ENCODE measurements at places on chromosomes 7 and 10.

- DNase-seq: no peak
These were observed 2.9 kb upstream of the MMP21 start for GRCh38 chr10:125778556-125778955.

DNA sequence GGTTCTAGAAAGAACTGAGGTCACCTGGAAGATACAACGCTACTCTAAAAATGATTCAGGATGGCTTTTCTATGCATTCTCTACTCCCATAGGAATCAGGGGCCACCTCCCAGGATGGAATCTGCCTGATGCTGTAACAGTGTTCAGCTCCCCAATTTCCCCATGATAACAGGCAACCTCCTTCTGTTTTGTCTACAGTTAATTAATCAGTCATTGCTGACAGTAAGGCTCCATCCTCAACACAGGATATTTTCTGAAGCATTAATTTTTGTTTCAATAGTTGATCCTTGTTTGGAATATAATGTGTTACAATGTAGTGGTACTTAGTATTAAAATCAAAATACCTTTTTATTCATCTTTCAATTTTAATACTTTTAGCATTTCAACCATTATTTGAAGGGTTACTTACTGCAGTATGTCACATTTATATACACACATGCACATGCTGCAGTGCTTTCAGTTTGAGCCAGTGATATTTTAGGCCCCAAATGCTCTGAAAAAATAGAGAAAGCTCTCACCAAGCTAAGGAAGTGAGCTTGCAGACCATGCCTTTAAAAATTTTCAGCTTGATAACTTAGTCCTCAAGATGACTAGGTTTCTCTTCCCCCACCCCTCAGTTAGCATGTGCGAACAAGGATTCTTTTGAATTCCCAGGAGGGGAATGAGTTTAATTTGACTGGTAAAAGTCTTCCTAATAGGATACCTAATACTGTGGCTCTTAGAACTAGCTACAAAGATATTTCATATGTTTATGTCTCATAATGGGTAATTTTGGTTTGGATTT is 592 bp upstream of the PIK3CG start:
- DNase-seq: peak; percentile 44

DNA sequence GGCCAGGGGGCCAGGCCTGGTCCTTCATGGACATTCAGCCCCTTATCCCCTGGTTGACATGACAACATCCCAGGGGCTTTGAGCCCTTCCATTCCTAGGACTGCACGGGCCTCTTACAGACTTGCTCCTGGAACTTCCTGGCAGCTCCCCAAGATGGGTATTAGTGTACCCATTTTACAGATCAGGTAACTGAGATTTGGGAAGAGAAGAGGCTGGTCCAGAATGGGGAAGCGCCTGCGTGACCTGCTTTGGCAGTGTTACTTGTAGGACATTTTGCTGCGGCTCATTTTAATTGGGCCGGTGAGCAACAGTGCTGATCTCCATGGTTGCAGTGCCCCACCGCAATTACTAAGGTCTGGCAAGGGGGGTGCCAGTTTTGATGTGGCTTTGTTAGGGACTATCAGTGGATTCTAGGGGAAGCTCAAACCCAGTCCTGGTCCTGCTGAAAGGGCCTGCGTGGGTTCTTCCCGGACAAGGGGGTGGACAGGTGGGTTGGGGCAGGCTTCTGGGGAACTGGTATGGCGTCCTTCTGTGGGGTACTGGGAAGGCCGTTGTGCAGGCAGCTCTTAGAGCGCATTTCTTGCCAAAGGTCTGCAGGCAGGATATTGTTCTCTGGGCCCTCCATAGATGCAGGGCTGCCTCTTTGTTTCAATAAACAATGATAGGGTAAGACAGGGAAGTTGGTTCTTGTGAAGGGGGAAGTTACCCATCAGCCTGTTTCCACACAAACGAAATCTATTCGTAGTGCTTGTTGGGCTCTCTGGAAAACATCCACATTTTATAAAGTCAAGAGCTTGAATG is 137.6 kb downstream of the RGS10 start:
- DNase-seq: no peak

GRCh38 chr7:34596887-34597286 is 61.1 kb upstream of the NPSR1 start:
- no peak for DNase-seq

GRCh38 chr7:45001138-45001694 is 1.2 kb downstream of the CCM2 start:
- peak; percentile 73 for DNase-seq

DNA sequence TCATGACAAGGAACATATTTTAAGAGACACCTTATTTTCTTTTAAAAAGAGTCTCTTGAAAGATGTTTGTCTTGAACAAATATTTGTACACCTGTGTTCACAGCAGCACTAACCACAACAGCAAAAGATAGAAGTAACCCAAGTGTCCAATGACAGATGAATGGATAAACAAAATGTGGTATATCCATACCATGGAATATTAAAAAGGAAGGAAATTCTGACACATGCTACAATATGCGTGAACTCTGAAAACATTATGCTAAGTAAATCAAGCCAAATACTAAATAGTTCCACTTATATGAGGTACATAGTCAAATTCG is 17.8 kb downstream of the SGMS1 start:
- no peak for DNase-seq

- DNase-seq: no peak
These were observed 28.7 kb upstream of the HABP2 start for GRCh38 chr10:113524120-113524519.

DNA sequence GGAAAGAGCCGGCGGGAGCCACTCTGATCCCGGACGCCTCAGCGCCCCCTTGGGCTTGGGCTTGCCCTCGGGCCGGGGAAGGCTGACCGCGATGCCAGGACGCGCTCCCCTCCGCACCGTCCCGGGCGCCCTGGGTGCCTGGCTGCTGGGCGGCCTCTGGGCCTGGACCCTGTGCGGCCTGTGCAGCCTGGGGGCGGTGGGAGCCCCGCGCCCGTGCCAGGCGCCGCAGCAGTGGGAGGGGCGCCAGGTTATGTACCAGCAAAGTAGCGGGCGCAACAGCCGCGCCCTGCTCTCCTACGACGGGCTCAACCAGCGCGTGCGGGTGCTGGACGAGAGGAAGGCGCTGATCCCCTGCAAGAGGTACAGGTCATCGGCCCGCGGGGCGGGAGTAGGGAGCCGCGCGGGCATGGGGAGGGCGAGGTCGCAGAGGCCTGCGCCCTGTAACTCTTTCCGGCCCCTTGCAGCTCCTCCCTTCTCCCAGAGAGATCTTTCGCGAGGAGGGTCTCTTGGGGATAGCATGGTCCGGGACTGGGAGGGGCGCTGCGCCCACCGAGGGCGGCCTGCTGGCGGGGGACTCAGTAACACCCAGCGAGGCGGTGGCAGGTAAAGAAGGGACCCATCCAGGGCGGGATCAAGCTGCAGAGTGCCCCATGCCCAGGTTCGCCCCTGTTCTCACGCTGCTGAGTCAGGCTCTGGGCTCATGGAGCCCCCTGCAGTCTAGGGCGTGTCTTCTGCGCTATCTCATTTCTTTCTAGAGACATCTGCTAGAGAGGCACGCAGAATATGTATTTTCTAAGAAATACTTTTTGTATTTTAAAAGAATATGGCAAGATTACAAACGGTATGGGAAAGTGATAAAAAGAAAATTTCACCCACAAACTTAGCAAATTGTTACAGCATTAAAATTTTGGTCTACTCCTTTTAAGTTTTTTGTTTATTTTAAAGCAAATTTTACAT is 687 bp downstream of the EPDR1 start:
- DNase-seq: no peak

GRCh38 chr10:133166828-133167692 is 7.0 kb downstream of the KNDC1 start:
- DNase-seq: no peak

DNA sequence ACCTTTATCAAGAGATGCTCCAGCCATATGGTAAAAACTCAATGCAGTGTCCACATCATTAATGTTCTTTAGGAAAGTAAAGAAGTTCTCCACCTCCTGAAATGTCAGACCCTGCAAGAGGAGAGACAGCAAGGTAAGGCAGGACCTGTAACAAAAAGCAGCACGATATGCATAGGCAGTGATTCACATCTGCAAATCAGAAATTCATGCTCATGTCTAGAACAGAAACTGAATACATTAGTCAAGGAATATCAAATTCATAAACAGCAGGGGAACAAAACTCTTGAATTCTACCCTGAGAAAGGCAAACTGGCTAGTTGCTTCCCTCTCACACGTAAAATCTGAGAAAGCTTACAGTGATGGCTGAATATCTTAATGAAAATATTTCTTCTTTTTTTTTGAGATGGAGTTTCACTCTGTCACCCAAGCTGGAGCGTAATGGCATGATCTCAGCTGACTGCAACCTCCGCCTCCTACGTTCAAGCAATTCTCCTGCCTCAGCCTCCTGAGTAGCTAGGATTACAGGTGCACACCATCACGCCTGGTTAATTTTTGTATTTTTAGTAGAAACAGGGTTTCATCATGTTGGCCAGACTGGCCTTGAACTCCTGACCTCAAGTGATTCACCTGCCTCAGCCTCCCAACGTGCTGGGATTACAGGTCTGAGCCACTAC is 53.3 kb upstream of the DNAJB12 start:
- no peak for DNase-seq

DNA sequence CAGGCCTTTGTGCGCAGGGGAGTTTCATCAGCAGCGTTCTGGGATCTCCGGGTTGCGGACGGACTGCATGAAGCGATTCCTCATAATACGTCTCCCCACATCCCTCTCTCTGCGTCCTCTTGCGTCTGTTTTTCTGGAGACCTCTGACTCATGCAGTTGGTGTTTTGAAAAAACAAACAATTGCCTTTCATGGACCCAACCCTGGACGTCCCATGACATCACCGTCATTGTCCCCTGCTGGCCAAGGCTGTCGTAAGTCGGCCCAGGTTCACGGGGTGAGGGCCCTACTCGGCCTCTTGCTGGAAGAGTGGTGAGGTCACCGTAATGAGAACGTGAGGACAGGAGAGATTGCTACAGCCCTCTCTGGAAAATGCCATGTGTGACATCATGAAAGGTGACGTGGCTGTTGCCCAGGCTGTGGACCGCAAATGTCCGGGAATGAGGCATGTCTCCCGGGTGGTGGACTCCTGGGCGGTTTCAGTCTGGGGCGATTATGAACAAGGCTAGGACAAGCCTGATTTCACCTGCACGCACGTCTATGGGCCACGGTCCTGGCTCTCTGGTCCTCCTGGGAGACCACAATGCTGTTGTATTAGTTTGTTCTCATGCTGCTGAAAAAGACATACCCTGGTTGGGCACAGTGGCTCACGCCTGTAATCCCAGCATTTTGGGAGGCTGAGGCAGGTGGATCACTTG is 9.8 kb upstream of the MAFK start:
- no peak for DNase-seq

DNA sequence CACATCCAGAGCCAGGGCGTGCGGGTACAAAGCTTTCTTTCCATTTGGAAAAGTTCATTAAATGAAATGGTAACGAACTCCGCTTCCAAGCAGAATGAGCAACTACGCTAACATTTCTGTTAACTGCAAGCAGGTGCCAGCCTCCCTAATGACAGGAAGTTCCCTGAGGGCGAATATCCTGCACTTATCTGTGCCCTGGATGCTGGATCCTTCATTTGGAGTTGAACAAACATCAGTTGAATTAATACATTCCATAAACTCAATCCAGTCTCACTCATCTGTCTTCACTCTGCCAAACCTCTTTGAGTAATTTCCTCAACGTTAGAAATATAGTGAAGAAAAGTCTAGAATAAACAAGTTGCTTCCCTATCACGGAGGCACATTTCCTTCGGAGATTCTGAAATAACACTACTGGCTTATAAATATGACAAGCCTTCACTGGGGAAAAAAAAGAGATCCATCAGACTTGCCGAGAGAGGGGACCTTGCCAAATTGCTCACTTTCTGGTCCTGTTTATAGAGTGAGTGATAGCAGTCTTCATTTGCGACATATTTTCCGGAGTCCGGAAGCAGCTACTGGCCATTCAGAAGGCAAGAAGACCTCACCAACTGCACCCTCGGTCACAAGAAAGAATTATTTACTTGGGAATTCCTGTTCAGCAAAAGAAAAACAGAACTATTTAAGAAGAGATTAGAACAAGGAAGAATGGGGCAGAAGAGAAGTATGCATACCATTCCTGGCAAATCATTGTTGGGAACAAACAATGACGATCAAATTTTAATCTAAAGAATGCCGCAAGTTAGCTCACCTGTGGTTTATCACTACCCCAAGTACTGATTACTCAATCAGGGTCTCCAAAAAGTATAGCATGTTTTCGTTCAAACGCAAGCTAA is 196.4 kb downstream of the FAM107B start:
- DNase-seq: no peak

GRCh38 chr10:340646-341045 is 205.4 kb downstream of the ZMYND11 start:
- DNase-seq: no peak

DNA sequence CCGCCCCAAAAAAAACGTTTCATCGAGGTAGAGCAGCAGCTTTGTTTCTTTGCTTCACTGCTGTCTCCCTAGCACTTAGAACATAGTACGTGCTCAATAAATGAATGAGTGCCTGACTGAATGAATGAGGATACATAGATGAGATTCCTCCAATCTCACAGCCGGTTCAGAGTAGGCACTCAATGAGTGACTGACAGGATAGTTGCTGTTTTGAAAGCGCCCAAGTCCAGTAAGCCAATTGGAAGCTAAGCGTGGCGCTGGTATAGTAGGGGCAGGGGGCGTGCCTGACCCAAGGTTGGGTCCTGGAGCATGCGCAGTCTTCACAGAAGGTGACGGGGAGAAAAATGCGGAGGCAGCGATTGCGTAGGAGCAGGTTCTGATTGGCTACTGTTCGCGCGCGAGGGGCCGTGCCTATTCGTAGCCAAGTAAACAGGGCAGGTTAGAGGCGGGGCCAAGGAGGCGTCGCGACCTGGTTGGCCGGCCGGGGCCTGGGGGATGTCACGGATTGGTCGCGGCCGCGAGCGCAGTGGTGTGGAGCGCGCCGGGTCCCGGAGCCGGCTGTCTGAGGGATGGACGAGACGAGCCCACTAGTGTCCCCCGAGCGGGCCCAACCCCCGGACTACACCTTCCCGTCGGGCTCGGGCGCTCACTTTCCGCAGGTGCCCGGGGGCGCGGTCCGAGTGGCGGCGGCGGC is at the start of gene PI4K2A:
TSS of gene PI4K2A (plus strand) at position 498 of the 694 bp plus-strand sequence. CDS start at position 570, 72 bp downstream.
- peak; percentile 98 for DNase-seq

- DNase-seq: no peak
These were observed 251.2 kb downstream of the POU6F2 start for GRCh38 chr7:39228946-39229345.

- DNase-seq: no peak
These were observed 117.6 kb upstream of the CTTNBP2 start for GRCh38 chr7:117990834-117991233.

- DNase-seq: no peak
These were observed 226.5 kb downstream of the PRKG1 start for GRCh38 chr10:51300617-51301304.

- DNase-seq: peak; percentile 14
These were observed 24.1 kb downstream of the GRIFIN start for GRCh38 chr7:2452074-2452507.

GRCh38 chr7:95859429-95859828 is 87.1 kb downstream of the DYNC1I1 start:
- no peak for DNase-seq

DNA sequence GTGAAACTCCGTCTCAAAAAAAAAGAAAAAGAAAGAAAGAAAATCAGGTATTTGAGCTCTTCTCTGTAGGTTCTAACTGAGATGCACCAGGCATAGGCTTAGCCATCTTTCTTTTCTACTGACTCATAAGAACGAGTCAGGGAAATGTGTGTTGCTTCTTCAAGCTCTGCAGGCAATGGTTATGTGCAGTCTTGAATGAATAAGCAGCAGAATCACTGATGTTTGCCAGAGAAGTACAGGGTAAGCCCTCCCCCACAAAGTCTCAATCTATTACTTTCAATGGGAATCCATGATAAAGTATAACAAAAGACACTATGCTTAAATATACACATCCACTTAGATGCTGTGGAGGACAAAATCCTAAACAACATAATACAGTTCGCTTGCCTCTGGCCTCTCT is 239.2 kb downstream of the PARD3 start:
- DNase-seq: no peak
